ENCODE measurements at places on chromosomes 11 and 22.
A peak's percentile ranks its signal among the peaks of the same experiment; 100 is the strongest.

DNA sequence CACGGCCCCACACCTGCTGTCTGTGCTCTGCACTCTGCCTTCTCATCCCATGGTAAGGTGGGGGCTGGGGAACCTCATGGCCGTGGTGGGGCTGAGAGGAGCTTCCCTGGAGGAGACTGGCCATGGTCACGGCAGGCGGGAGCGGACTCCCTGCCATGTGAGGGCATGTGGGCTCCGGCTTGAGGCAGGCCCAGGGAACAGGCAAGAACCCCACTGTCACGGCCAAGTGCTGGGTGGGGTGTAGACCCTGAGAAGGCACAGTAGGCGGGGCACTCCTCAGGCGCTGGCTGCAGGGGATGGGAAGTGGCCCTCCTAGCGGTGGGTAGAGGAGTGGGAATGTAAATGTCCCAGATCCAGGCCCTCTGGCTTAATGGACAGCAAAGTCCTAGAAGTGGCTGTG, 1262.7 kb downstream of the BRD1 start:
- no peak for DNase-seq

- no peak for DNase-seq
Measured at GRCh38 chr22:22195265-22196017, 49.1 kb upstream of the VPREB1 start.

GRCh38 chr11:60970369-60970774, 1.1 kb upstream of the CD6 start:
- DNase-seq: no peak

GRCh38 chr22:31451709-31452571, 37.7 kb downstream of the EIF4ENIF1 start:
- DNase-seq: peak; percentile 9

GRCh38 chr11:67732045-67732787, 57.8 kb upstream of the ALDH3B2 start:
- no peak for DNase-seq

DNA sequence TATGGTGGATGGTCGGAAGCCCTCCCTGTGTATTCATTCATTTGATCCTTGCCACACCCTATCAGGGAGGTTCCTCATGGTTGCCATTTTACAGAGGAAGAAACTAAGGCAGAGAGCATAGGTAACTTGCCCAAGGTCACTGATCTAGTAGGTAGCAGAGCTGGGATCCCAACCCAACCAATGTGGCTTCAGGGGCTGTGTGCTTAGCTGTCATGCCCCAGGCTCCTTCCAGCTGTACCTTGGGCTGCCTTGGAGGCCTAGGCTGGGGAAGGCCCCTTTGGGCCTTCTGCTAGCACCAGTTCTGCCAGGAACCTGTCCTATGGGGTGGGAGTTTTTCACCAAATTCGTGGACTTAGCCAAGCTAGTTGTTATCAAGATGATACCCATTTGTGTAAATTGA, 8.6 kb downstream of the BAD start:
- DNase-seq: no peak

DNA sequence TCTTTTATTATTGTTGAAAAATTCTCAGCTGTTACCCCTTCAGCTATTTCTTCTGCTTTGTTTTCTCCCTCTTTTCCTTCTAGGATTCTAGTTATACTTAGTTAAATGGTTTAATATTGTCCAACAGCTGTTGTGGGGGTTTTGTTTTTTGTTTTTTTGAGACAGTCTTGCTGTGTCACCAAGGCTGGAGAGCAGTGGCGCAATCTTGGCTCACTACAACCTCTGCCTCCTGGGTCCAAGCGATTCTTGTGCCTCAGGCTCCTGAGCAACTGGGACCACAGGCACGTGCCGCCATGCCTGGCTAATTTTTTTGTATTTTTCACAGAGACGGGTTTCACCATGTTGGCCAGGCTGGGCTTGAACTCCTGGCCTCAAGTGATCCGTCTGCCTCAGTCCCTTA, 12.7 kb downstream of the SDHAF2 start:
- no peak for DNase-seq

DNA sequence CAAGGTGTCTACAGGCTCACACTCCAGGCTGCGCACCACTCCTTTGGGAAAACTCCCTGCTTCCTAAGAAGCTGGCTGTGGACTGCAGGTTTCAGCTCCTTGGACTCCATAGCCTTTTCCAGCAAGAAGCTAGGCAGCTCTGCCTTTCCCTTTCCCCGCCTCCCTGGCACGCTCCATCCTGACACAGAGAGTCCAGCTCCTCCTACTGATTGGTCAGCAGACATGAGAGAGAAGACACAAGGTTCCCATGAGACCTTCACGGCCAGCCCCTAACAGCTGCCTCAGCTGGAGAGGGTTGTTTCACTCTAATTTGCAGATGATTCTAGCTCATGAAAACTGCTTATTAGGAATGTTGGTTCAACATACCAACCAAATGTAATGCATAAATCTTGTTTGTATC, 27.6 kb downstream of the TENM4 start:
- peak; percentile 92 for DNase-seq

DNA sequence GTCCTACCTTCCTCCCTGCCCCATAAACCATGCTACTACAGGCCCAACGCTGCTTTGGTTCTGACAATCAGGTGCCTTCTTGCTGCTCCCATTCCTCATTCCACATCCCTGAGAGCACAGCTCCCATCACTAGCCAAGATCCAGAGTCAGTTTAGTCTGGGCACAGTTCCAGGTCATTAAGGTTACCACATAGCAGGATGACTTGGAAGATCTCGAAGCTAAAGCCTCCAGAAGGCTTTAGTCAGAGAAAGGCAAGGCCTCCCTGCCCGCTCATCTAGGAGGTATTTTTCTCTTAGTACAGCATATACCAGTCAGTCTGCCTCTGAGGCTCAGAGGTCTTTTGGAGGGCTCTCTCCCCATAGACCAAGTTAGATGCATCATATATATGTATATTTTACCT, 30.3 kb downstream of the TRIM66 start:
- peak; percentile 93 for DNase-seq

GRCh38 chr11:105046898-105047579, 1.9 kb upstream of the CARD16 start:
- DNase-seq: peak; percentile 94

DNA sequence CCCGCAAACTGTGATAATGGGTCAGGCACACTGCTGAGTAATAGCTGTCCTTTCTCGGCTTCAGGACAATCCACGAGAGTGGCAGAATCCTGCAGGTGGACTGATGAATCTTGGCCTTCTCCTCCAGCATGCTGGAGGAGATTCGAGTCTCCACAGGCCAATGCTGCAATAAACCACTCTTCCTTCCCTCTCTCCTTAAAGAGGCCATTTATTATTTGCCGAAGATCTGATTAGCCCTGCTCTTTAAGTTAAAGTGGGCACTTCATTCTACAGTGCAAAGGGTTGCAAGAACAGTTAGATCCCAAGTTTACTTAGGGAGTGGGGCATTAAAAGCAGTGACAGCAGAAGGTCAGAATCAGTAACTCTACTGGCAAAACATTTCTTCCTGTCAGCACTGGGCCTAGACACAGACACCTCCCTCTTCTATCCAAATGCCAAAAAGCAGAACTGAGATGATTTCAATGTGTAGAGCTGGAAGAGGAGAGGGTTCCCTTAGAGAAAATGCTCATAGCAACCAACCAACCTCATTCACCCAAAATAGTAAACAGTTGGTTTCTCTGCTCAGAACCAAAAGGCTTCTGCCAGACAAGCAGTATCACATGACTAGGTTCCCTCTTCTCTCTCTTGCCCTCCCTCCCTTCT, 121.7 kb downstream of the SGSM3 start:
- DNase-seq: no peak

DNA sequence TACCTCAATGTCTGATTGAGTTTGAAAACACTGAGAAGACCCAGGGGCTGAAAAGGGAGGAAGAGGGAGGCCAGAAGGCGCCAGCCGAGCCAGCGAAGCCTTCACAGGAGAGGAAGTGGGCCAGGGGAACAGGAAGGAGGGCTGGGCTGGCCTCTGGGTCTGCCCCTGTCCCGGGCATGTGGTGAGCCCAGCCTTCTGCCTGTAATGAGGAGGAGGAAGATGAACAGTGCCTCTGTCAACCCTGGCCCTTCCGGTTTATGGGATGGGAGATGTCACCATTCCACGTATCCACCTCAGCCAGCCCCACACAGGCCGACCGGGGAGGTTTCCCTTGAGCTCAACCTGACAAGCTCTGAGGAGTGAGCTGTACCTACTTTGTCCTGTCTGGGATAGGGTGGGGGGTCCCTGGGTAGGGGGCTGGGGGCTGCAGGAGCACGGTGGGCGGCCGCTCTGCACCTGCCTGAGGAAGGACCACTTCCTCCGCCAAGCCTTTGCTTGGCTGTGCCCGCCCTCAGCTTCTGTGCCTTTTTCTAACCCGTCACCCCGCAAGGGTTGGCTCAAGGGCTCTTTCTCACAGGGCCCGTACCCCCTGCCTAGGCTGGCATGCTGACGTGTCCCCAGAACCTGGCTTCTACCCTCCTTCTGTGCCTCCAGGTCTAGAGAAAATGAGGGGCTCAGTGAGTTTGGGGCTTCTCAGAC, 2.0 kb downstream of the PARVG start:
- DNase-seq: no peak

DNA sequence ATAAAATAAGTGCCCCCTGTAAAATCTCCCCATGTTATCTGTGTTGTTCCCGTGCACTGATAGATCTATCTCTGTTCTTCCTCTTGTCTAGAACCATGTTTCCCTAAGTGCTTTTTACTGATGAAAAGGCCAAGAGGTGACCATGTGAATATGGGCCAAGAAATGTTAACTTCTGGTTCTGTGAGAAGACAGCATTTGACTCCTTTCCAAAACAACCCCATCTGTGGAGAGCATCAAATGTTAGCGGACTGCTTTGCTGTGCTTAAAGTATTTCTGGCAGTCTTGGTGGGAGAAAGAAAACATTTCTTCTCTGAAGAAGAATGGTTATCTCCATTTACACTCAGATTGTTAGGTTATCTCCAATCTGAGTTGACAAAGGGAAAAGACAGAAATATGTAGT, 58.6 kb upstream of the GUCY1A2 start:
- no peak for DNase-seq

- DNase-seq: no peak
Measured at GRCh38 chr11:64875369-64876228, 2.8 kb downstream of the EHD1 start.

GRCh38 chr11:16738947-16739815, 734 bp downstream of the C11orf58 start:
- DNase-seq: no peak

- no peak for DNase-seq
Measured at GRCh38 chr22:28094771-28095170, 175.7 kb upstream of the PITPNB start.

GRCh38 chr11:122983438-122984185, 2.0 kb upstream of the BSX start:
- DNase-seq: no peak

- DNase-seq: no peak
Measured at GRCh38 chr11:104764710-104765045, 133.6 kb downstream of the CASP12 start.

- no peak for DNase-seq
Measured at GRCh38 chr11:70111269-70112016, 33.3 kb downstream of the ANO1 start.

Measured in fibroblast of skin of left biceps (primary cell).